Natural killer cell treated with Interleukin-12 subunit alpha and Interleukin-12 subunit beta and Interleukin-15 and Interleukin-18, amount 100 ng/mL, for 72 hours (primary cell): ENCODE measurements at places on chromosomes 4 and X.
A peak's percentile ranks its signal among the peaks of the same experiment; 100 is the strongest.

GRCh38 chrX:155966876-155967275 lies 30.6 kb upstream of the IL9R start:
- H3K27ac ChIP-seq = no peak overlapping the region
- H3K4me1 ChIP-seq = peaks cover 7% of the 10 kb centered on the region
- peaks cover 6% of the 10 kb centered on the region for H3K36me3 ChIP-seq
- no peak for DNase-seq
- peaks cover 26% of the 10 kb centered on the region for H3K27me3 ChIP-seq

- no peak for DNase-seq
- no peak overlapping the region for H3K4me3 ChIP-seq
- H3K27me3 ChIP-seq = peaks cover 2% of the 10 kb centered on the region
Measured at GRCh38 chr4:174627473-174627872, 105.2 kb upstream of the HPGD start.

GRCh38 chr4:140049024-140049848 lies 104.7 kb downstream of the MAML3 start:
- peak overlapping the region; percentile 97 for H3K4me3 ChIP-seq
- H3K4me1 ChIP-seq = peaks cover 35% of the 10 kb centered on the region
- H3K27me3 ChIP-seq = peaks cover 54% of the 10 kb centered on the region
- H3K36me3 ChIP-seq = no peaks in the 10 kb centered on the region
- H3K27ac ChIP-seq = peak overlapping the region; percentile 69
- no peak for DNase-seq

DNA sequence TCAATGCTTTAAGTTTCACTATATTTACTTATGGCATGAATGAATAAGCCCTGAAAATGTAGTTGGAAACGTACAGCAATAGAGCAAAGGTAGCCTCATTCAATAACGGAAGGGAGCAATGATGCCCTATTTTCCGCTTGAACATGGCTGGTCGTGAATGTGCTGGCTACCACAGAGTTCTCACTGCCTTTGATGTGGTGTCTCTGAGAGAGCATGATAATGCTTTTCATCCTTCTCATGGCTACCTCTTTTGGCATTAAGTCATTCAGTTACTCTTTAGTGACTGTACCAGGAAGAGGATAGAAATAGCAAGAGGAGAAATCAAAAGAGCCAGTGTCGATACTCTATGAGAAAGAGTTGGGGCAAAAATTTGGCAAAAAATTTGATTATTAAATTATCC lies 308.0 kb downstream of the PPP3CA start:
- H3K27me3 ChIP-seq = no peaks in the 10 kb centered on the region
- H3K27ac ChIP-seq = peak overlapping the region; percentile 90

DNA sequence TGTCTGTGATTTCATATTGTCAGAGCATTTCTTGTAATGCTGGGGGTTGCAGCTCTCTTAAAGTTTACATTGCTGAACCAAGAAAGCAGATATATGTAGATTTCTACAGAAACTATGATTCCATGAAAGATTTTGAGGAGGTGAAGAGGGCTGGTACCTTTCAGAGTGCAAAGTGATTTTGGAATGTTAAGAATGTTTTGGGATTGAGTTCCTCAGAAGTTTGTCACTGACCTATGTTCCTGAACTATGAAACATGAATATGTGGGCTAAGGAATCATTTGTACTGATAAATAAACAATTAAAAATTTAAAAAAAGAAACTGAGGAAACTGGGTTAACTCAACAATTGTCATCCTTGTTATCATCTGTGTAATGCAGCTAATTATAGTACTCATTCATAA lies 12.3 kb upstream of the CHIC2 start:
- H3K27ac ChIP-seq = no peak overlapping the region
- H3K27me3 ChIP-seq = peaks cover 8% of the 10 kb centered on the region
- H3K4me3 ChIP-seq = no peak overlapping the region
- H3K4me1 ChIP-seq = no peaks in the 10 kb centered on the region
- H3K36me3 ChIP-seq = no peaks in the 10 kb centered on the region

GRCh38 chr4:114494246-114494803 lies 104.3 kb upstream of the UGT8 start:
- H3K4me3 ChIP-seq = no peak overlapping the region
- no peaks in the 10 kb centered on the region for H3K36me3 ChIP-seq
- H3K4me1 ChIP-seq = no peaks in the 10 kb centered on the region
- DNase-seq = no peak

DNA sequence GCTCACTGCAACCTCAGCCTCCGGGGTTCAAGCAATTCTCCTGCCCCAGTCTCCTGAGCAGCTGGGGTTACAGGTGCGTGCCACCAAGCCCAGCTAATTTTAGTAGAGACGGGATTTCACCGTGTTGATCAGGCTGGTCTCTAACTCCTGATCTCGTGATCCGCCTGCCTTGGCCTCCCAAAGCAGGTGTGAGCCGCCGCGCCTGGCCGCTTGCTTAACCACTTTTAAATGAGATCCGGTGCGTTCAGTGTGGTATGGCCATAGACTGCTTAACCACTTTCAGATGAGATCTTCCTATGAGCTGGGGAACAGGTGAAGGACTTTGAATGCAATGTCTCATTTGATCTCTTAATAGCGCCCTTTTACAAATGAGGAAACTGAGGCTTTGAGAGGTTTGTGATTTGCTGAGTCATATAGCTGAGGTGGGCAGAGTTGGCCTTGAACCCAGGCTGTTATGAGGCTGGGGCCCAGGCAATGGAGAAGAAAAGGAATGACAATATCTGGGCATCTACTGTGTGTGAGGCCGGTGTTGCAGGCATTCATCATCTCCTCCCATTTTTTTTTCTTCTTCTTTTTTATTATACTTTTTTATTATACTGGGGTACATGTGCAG lies 41.9 kb upstream of the NSG1 start:
- no peaks in the 10 kb centered on the region for H3K27me3 ChIP-seq
- DNase-seq = no peak
- no peaks in the 10 kb centered on the region for H3K36me3 ChIP-seq
- no peak overlapping the region for H3K27ac ChIP-seq
- H3K4me3 ChIP-seq = no peak overlapping the region

DNA sequence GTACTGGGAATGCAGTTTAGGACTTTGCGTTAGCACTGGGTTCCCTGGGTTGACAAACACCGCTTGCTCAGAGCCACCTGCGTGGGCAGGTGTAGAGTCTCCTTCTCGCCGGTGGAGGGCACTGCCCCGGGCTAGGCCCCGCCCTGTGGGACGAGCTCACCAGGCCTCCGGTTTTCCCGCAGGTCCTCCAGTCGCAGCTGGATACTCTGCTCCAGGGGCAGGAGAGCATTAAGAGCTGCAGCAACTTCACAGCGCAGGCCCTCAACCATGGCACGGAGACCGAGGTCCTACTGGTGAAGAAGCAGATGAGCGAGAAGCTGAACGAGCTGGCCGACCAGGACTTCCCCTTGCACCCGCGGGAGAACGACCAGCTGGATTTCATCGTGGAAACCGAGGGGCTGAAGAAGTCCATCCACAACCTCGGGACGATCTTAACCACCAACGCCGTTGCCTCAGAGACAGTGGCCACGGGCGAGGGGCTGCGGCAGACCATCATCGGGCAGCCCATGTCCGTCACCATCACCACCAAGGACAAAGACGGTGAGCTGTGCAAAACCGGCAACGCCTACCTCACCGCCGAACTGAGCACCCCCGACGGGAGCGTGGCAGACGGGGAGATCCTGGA lies 49.2 kb upstream of the MND1 start:
- DNase-seq = no peak
- no peak overlapping the region for H3K4me3 ChIP-seq
- no peaks in the 10 kb centered on the region for H3K4me1 ChIP-seq
- H3K36me3 ChIP-seq = no peaks in the 10 kb centered on the region
- H3K27me3 ChIP-seq = peaks cover 7% of the 10 kb centered on the region
- H3K27ac ChIP-seq = no peak overlapping the region

- peaks cover 22% of the 10 kb centered on the region for H3K27me3 ChIP-seq
- no peak for DNase-seq
- peaks cover 4% of the 10 kb centered on the region for H3K36me3 ChIP-seq
- peaks cover 4% of the 10 kb centered on the region for H3K4me1 ChIP-seq
- no peak overlapping the region for H3K27ac ChIP-seq
Measured at GRCh38 chrX:2934715-2935710, 5.9 kb upstream of the ARSD start.

DNA sequence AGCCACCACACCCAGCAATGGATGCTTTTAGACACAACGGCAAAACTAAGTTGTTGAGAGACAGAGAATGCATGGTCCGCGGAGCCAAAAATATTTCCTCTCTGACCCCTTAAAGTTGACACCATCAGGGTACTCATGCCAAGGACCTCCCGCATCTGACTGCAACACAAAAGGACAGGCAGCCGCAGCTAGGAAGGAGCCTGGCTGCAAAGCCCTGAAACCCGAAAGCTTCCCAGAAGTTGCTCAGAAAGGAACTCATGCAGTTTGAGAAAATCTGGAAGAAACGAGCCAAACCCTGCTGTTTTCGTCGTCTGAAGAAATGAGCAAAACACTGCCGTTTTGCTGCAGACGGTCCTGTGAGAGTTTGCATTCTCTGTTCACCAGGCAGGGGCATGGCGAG lies 16.5 kb downstream of the DHRSX start:
- no peaks in the 10 kb centered on the region for H3K27me3 ChIP-seq
- H3K27ac ChIP-seq = no peak overlapping the region
- no peak for DNase-seq
- no peaks in the 10 kb centered on the region for H3K4me1 ChIP-seq
- H3K4me3 ChIP-seq = no peak overlapping the region

DNA sequence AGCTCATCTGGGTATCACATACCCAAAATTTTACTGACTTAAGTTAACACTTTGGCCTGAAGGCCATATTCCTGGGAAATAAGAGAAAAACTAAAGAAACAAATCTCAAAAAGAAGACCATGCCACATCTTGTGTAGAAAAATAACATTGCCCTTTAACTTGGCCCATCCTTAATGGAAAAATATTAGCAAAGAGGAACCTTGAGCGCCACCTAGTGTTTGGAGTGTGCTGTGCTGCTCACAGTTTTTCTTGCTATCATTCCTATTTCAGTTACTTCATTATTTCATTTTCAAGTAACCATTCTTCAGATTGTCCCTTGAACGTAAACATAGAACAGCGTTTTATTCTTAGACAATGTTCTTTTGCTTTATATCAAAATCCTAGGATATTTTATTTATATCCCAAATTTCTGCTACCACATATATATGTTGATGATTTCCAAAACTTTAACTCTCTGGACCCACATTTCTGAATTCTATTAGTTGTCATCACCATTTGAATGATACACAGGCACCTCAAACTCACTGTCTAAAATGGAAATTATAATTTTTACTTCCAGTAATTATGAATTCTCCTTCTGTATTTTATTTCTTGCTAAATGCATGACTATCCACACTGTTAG lies 999.0 kb upstream of the ADGRL3 start:
- no peaks in the 10 kb centered on the region for H3K27me3 ChIP-seq
- no peak for DNase-seq
- no peak overlapping the region for H3K4me3 ChIP-seq
- H3K36me3 ChIP-seq = no peaks in the 10 kb centered on the region
- no peaks in the 10 kb centered on the region for H3K4me1 ChIP-seq

DNA sequence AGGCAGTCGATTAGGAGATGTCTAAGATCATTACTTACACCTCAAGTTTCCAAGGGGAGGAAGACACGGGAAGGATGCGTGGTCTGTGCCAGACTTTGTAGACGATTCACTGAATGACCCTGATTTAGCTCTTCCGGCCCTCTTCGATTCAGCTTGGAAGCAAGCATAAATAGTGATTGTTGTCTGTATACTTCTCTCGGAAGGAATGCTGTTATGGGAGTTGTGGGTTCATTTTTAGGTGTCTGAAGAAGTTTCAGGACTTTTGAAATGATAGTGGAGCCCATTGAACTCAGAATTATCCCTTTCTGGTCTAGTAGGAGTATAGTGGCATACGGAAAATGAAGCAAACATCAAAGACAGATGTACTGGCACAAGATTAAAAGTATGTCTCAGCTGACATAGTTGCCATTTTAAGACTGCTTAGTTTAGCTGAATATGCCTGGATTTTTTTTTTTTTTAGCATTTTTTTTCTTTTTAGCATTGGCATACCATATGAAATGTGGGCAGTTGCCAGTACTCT lies 1.0 kb upstream of the ANKRD17 start:
- H3K4me3 ChIP-seq = peak overlapping the region; percentile 98
- peaks cover 28% of the 10 kb centered on the region for H3K4me1 ChIP-seq
- no peak for DNase-seq
- no peaks in the 10 kb centered on the region for H3K27me3 ChIP-seq
- H3K36me3 ChIP-seq = peaks cover 6% of the 10 kb centered on the region
- peak overlapping the region; percentile 93 for H3K27ac ChIP-seq

- H3K4me3 ChIP-seq = no peak overlapping the region
- no peak overlapping the region for H3K27ac ChIP-seq
- H3K27me3 ChIP-seq = peaks cover 31% of the 10 kb centered on the region
- no peaks in the 10 kb centered on the region for H3K36me3 ChIP-seq
Measured at GRCh38 chrX:53474707-53475106, 40.5 kb upstream of the HSD17B10 start.

DNA sequence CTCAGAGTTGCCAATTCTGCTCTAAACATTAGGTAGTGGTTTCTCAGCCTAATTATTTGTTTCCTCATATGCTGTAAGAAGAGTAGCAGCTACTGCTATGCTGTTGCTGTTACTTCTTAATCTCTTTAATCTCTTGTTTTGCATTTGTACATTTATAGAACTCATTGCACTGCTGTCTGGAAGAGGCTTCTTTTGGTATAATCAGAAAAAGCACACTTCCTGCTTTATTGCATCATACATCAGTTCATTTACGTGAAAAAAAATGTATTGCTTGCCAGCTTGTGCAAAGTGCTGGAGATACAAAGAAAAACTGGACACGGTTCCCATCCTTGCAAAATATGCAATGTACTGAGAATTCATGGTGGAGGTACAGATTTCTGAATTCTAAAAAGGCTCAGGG lies 332.0 kb downstream of the GRXCR1 start:
- peak overlapping the region; percentile 17 for H3K4me3 ChIP-seq
- H3K27me3 ChIP-seq = no peaks in the 10 kb centered on the region
- no peaks in the 10 kb centered on the region for H3K4me1 ChIP-seq
- DNase-seq = no peak
- no peak overlapping the region for H3K27ac ChIP-seq

DNA sequence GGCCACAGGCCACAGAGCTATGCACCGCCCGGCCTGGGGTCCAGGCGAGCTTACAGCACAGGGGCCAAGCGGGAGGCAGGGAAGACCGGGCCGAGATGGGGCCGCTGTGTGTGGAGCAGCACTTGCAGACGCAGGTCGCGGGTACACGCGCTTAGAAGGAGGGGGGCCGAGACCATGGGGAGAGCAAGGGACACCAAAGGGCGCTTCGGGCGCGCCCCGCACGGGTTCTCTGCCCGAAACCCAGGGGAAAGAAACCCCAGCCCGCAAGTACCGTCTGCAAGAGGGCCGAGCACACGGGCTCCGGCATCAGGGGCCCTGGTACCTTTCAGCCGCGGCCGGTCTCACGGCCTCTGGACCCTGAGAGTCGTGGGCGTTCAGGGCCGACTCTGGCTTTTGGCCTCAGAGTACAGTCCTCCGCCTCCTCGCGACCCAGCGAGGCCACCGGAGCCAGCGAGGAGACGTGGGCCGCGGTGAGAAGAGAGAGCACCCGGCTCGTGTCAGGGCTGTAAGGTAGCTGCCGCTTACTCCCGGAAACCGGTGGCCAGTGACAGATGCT lies 342 bp downstream of the EOLA2 start:
- no peaks in the 10 kb centered on the region for H3K36me3 ChIP-seq
- peak overlapping the region; percentile 92 for H3K4me3 ChIP-seq
- peak overlapping the region; percentile 88 for H3K27ac ChIP-seq
- no peak for DNase-seq
